Suppressor macrophage (primary cell): ENCODE measurements at places on chromosomes 1 and 21.

- DNase-seq: no peak
Observed at GRCh38 chr1:172390683-172391551, 29.6 kb upstream of the C1orf105 start.

- DNase-seq: no peak
Observed at GRCh38 chr1:45930258-45931150, 127.1 kb downstream of the MAST2 start.

GRCh38 chr1:2398871-2399270, 7.2 kb downstream of the RER1 start:
- no peak for DNase-seq

DNA sequence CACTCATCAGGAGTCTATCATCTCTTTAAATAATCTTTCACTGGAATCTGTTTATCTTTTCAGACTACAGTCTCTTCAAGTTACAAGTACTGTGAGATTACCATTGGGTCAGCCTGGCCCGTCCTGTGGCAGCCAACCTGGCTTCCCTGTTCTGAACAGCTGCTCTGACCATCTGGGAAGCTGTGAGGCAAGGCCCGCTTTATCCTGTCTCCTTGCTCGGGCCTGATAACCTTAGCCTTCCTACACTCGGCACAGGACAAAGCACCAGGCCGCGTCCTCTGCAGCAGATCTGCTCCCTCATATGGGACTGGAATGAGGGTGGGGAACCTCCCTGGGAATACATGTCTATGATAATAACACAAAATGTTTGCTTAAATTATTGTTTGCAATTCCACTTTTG, 113.3 kb downstream of the PTPN14 start:
- no peak for DNase-seq

- no peak for DNase-seq
Observed at GRCh38 chr1:218524526-218524925, 179.4 kb downstream of the TGFB2 start.

DNA sequence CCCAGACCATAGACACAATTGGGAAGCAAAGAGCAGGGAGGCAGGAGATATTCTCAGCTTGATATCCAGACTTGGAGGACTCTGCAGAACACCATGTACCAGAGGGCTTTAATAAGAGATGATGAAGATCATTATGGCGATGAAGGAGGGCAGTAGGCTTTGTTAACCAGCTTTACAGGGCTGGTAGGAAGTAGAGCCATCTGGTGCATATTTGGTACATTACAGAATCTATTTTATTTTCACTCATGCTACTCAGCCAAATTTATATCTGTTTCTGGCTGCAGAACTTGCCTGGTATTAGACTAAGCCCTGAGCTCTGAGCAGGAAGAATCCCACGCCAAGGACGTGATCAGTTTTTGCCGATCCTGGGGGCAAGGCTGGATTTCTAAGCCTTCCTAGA, 61.8 kb upstream of the SYT6 start:
- DNase-seq: no peak

DNA sequence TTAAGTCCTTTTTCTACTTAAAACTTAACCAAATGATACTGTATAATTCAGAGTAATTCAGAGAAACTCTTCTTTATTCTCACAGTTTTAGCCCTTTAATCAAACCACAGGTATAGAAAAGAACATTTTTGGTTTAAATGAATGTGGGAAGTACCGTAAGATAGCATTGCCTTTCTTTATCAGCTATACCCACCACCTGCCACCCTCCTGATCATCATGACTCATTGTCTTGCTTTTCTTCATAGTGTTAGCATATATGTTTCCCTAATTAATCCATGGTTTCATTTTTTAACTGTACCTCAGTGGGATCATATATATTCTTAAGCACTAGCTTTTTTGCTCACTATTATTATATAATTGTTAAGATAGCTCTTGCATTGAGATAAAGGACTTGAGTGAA, 27.5 kb upstream of the ANGPTL1 start:
- no peak for DNase-seq

DNA sequence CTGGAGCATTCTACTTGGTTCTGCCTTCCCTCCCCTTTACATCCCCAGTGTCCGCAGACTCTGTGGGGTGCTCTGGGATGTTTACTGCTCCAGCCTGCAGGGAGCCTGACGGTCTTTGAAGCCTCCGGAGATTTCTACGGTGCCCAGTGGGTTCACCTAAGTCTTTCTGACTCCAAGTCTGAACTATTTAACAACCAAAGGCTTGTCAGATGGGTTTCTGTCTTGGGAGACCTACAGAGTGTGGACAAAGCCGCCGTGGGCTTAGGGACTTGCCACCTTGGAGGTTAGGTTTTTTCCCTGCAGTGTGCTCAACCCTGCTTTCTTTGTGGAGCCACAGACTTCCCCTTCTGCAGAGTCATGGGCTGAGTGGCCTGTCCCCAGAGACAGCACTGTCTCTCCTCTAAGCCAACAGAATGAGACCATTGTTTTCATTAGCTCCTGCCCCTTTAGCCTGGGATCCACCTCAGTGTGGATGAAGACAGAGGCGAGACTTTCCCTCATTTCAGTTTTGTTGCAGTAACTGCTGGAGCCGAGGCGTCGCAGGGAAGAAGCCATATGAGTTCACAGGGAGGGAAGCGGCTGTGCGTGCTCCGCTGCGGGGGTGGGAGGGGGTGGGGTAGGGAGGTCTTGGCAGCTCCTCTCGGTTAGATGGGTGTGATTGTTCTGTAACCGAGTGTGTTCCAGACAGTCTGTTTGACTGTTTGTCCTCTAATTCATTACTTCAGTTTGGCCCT, 120.7 kb downstream of the CNIH3 start:
- DNase-seq: peak; percentile 57

- peak; percentile 69 for DNase-seq
Observed at GRCh38 chr1:10510520-10511493, 36.1 kb downstream of the PEX14 start.

DNA sequence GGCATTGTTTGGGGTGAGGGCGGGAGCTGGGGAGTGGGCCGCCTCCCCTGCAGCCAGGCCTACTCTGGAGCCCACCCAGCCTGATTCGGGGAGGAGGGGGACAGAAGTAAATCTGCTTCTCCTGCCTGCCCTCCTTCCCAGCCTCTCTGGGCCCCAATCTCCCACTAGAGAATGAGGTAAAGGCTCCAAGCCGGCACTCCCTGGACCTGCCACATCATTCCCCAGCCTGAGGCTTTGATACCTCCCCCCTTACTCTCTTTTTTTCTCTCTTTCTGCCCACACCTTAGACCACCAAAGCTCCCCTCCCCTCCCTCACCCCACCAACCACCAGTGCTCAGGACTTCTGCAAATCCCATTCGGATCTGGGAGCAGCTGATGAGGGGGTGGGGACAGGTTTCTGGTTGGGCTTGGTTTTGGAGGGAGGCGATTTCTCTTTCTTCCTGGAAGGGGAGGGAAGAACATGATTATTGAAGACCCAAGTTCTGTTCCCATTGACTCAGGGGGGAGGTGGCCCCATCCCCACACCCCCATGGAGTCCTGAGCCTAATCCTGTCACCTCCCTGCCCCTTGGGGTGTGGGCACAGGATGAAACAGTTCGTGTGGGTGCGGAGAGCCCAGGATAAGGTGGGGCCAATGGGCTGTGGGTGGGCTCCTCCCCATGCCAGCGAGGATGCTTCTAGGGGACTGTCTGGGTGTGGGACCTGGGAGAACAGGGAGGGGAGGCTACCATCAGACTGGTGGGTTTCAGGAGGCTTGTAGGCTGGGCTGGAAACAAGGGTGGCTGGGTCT, 1.3 kb downstream of the MAP7D1 start:
- peak; percentile 50 for DNase-seq

DNA sequence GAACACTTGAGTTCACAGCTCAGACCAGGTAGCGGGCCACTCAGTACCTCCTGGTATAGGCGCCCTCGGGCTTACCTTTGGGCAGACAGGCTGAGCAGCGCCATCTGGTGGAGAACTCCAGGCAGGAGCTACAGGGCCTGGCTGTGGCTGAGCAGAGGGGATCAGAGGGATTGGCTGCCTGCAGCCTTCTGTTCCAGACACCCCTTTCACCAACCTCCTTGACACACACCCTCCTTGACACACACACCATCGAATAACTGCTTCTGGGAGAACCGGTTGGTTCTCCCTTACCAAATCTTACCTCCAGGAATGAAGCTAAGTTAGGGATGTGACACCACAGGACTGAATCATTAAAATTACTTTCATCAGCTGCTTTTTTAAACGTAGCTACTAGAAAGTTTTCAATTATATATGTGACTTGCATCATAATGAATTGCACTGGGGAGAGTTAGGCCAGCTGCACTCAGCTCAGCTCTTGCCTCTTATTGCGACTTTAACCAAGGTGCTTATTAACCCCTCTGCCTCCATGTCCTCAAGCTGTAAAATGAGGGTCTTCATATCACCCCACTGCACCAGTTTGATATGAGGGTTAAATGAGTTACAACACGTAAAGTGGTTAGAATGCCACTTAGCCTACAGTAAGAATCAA, 6.6 kb downstream of the LIN28A start:
- peak; percentile 86 for DNase-seq

DNA sequence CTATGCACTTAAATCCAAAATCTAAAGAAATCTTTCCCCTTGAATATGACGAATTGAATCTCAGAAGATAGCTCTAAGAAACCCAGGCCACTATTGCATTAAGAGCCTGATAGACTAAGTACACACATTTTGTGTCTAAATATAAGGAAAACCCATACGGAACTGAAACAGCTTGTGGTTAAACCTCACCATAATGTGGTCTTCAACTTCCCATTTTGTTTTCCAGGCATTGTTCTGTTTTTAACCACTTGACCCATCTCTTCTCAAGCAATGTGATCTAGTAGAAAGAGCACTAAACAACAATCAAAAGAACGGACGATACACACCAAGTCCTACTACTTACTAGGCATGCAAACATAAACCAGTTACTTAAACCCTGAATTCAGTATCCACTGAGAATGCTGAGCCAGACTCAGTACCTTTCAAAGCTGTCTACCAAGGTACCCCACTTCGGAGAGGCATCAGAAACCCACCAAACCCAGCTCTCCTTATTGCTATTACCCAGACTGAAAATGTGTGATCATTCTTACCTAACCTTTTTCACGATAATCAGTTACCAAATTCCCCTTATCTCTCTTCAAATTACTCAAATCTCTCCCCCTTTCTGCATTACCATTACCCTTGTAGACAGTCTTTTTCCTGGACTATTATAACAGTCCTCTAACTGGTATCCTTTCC, 12.8 kb downstream of the OTUD7B start:
- peak; percentile 92 for DNase-seq

GRCh38 chr1:50417946-50418599, 5.2 kb downstream of the DMRTA2 start:
- DNase-seq: no peak

DNA sequence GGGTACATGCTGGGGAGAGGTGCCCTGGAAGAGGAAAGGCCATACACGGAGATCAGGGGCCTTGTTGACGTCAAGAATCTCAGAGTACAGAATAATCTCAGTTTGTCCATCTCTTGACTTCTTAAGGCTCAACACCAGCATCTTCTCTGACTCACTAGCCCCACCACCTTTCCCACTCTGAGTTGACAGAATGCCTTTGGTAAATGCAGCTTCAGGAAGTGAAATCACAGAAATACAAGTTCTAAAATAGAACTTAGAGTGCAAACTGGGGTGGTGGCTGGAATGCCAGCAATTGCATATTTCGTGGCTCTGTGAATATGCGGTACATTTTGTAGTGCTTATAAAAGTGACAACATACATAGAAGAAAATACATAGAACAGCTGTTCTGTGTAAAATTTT, 1.6 kb downstream of the COG2 start:
- DNase-seq: peak; percentile 36
